ENCODE measurements at places on chromosomes 1 and 21. TPM values are rescaled to one million over a fixed set of nuclear protein-coding genes. Genes with fewer than 3 reads are reported as not detected.

The NCSTN gene
- total RNA-seq, result 104 TPM

GRCh38 chr1:180892675-180893074 is 20.0 kb upstream of the KIAA1614 start:
- no peak for DNase-seq

DNA sequence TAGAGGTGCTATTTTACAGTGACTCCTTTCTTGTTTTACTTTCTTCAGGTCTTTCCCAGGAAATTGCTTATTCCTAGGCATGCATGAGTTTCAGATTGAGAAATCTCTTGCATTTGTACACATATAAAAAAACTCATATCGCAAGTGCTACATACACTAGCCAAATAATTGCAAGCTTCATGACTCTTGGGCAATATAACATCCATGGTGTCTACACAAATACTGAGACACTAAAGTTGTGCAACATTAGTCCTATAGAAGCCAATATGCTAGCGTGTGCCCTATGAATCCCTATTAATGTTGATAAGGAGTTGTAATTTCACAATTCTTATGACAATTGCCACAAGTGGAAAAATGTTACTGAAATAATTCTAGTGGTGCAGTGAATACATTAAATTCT is 591.0 kb downstream of the ADGRL2 start:
- DNase-seq, result no peak

GRCh38 chr1:41268154-41268770 is 26.2 kb upstream of the SCMH1 start:
- peak; percentile 79 for DNase-seq

DNA sequence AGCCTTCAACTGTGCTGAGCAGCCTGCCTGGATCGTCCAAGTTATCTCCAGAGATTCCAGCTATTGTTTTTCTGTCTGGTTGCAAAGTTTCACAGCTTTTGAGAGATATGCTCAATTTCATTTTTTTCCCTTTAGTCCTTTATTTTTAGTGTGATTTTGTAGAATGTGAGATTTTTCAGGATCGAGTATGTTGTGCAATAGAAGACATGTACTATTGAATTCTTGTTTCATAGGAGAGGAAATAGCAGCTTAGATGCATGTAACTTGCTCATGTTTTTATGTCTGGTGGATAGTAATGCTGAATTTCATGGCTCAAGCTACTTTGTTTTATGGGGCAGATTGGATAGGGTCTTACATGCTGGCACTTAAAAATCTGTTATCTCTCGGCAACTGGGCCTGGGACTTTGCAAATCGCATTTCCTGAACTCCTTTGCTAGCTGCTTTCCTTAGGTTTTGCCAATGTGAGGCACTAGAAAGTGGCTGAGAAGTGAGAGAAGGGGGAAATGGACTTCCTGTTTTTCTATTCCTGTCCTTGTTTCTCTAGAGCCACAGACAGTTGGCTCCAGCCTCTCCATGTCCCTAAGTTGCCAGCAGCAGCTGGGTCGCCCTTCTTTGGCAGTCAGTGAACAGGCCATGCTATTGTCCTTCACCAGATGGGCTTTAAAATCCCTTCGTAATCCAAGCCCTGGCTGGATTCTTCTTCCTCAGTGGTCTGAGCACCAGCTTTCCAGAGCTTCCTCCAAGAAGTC is 101.4 kb upstream of the PDE4B start:
- DNase-seq, result no peak

The HTR6 gene
- total RNA-seq, result 0.18 TPM

The C1orf94 gene
- total RNA-seq, result not detected

DNA sequence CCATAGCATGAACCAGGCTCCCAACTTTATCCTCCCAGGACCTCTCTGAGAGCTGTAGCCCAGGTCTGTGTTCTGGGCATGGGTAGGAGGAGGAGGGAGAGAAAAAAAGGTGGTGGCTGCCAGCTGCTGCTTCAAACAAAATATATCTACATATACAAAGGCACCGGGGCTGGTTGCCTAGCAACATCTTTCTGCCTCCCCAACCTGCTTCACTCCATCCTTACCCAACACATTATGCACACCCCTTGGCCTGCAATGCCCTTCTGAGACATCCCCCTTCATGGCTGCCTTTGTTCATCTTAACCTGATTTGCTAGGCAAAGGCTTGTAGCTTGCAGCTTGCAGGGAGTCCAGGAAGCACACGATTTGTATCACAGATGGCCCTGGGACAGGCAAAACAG is 27.2 kb upstream of the ATP1A1 start:
- DNase-seq, result peak; percentile 86

Data from natural killer cell (primary cell).